ENCODE measurements at places on chromosomes 12 and 14.

- DNase-seq, result no peak
Measured at GRCh38 chr12:57993030-57993429, 51.7 kb downstream of the ATP23 start.

GRCh38 chr12:123120452-123121166, 30.3 kb downstream of the PITPNM2 start:
- no peak for DNase-seq

GRCh38 chr12:128844031-128844635, 9.1 kb upstream of the GLT1D1 start:
- DNase-seq, result peak; percentile 81

- DNase-seq, result no peak
Measured at GRCh38 chr12:121376754-121377697, 22.9 kb upstream of the RNF34 start.

DNA sequence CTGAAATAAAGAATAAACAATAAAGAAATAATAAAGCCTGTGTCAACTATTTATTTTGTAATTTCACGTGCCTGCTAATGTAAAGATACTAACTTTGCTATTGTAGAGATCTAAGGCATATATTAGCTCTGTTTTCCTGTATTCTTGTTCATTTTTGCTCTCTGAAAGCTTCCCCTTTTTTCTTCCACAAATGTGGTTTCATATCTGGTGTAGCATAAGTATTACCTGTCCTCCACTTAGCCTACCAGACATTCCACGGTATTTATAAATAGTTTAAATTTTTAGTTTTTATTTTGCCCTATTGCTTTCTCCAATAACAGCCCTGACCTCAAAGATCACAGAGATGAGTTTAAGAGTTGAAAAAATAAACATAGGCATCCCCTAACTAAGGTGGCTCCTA, 92.6 kb upstream of the ATP2B1 start:
- no peak for DNase-seq

DNA sequence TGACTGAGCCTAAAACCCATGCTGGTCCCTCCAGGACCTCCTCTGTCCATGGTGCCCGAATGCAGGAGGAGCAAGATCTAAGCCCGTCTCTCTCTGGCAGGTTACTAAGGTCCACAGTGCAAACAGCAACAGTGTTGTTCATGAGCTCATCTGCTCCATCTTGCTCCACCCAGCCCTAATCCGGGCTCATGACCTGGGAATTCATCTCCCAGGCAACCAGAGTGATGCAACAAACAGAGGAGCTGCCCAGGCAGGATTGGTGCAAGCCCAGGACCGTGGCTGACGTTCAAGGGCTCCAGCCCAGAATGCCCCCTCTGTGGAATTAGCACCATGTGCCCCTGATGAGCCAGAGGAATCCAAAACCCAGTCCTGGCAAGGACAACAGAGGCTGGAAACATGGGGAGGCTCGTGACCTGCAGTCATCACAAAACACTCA, 29.9 kb downstream of the HSPB8 start:
- no peak for DNase-seq

GRCh38 chr14:92877757-92878431, 45.1 kb upstream of the CHGA start:
- no peak for DNase-seq

DNA sequence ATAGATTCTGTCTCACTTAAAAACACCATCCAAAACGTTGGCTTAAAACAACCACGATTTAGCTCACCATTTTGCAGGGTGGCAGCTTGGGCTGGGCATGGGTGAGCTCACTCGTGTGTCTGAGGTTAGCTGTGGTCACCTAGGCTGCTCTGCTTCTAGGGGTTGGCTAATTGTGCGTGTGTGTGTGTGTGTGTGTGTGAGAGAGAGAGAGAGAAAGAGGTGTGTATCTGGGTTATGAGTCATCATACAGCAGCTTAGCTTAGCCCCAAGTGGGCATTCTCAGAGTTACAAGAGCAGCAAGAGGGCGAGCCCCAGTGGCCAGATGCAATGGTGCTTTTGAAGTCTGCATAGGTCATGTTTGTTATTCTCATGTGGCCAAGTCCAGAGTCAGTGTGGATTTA, 6.0 kb downstream of the FBXW8 start:
- peak; percentile 7 for DNase-seq

- no peak for DNase-seq
Measured at GRCh38 chr14:84465880-84466279, 1064.1 kb upstream of the FLRT2 start.

DNA sequence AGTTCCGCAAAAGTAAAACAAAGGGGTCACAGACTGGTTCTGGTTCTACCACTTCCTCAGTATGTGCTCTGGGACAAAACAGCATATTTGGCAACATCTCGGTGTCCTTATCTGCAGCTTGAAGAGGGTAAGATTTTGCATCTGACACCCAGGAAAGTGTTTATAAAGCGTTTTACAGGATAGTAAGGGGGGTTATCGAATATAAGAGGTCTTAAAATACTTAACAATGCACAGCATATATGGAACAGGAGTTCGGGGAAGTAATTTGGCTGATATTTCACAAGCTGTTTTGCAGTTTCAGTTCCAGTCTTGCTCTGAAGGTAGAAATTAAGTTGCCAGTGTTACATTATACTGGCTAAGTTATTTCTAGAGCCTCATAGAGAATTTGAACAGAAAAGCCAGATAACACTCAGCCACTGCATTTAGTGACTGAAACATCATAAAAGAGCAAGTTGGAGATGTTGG, 904 bp upstream of the MAP4K5 start:
- peak; percentile 66 for DNase-seq

- DNase-seq, result no peak
Measured at GRCh38 chr12:65611396-65611795, 212.9 kb upstream of the HMGA2 start.

DNA sequence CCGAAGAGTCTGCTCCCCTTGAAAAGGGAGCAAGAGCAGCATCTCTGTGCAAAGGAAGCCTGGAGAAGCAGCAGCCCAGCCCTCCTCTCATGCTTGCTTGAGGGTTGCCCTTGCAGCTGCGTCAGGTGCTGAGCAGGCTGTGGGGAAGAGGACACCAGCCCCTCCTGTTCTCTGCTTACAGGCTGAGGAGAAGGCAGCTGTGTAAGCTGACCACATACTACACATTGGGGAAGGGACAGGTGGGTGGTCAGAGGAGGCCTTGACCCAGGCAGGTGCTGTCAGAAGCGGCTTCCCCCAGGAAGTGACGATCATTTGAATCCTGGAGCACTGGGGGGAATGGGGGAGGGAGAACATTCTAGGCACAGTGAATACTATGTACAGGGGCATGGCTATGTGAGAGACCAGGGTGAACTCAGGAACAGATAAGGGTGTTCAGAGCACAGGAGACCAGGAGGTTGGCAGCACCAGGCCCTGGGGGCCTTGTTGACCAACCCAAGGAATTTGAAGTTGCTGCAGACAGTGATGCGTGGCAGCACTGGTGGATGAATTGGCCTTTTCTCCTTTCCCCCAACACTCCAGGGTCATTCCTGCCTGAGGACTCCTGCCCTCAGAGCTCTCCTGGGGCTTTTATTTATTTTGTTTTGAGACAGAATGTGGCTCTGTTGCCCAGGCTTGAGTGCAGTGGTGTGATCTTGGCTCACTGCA, 2.7 kb upstream of the KLC1 start:
- DNase-seq, result no peak

DNA sequence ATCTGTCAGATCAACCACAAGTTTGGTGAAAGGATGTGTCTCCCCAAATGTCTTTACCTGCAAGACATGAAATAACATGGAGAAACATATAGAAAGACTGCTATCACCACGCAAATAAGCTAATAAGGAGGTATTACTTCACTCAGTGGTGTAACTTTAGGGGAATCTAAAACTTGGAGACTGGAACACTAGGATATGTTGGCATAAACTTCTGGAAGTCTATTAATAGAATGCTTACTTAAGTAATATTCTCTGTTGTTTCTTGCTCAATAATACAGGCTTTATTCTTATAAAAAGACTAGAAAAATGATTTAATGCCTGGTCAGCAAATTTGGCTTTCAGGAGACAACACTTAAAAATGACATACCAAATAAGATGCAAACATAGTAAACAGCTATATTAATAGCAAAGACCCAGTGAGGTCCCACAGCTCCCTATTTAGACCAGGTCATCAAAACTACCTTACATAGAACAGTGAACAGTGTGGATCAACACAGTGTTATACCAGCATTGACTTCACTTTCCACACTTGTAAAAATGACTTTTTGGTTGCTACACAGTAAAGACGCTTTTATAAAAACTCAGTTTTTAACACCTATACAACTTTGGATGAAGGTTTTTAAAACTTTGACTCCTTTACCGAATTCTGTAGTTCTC, 18.9 kb upstream of the HAL start:
- no peak for DNase-seq

- DNase-seq, result peak; percentile 28
Measured at GRCh38 chr12:7959701-7960121, 23.7 kb upstream of the SLC2A3 start.

- DNase-seq, result no peak
Measured at GRCh38 chr14:92898566-92899131, 24.3 kb upstream of the CHGA start.

DNA sequence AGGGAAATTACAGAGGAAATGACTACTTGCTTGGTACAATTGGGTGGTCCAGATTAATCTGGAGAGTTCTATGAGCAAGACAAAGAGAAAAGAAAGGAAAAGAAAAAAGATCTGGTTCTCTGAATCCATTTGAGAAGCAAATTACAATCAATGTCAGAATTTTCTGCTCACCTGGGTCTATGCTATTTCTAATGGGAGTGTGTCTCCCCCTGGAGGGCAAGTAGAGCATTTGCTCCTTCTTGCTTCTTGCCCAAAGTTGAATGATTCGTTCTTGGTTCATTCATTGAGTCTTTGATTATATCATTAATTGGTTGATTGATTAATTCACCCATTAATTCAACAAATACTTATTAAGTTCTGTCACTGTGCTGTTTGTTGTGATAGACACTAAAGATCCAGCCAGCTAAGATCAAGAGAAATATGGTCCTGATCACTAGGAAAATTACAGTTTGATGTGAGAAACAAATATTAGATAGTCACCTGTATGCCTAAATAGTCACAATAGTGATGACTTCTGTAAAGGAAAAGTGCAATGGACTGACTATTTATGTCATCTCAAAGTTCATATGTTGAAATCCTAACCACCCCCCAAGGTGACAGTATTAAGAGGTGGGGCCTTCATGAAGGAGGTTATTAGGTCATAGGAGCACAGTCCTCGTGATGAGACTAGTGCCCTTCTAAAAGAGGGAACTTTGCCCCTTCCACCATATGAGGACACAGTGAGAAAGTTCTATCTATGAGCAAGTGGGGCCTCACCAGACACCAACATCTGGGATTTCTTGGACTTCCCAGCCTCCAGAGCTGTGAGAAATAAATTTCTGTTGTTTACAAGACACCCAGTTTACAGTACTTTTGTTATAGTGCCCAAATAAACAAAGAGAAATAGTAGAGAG, 8.0 kb upstream of the ASB8 start:
- DNase-seq, result peak; percentile 57

- DNase-seq, result no peak
Measured at GRCh38 chr14:26730929-26731618, 133.2 kb upstream of the NOVA1 start.

- DNase-seq, result no peak
Measured at GRCh38 chr12:121797937-121798786, 4.7 kb upstream of the RHOF start.

DNA sequence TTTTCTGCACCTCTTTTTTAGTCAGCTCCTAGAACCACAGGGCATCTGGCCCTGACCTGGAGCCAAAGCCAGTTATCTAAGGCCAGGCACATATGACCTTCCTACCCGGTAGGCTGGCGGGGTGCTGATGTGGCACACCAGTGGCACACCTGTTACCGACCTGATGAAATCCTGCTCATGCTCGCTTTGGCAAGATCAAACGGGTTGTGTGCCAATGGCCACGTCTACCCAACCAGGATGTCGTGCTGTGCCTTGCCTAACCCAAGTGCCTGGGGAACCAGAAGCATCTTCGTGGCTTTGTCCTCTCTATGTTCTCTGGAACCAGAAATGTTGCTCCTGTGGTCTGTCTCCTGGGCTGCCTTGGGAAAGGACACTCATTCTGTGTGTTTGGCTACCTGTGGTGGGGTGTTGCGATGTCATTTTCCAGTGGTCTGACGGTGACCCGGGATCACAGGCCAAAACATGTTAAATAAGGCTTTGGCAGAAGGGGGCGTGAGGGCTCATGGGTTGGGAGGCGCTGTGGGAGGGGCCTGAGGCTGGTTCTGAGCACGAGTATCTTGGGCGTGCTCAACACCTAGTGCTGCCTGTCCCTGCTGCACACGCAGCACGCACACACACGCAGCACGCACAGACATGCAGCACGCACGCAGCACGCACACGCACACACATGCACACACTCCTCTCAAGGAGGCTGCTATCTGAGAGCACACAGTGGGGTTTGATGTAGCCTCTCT, 27.9 kb downstream of the CCNK start:
- DNase-seq, result no peak

- DNase-seq, result no peak
Measured at GRCh38 chr14:36014236-36014635, 162.3 kb downstream of the PTCSC3 start.

DNA sequence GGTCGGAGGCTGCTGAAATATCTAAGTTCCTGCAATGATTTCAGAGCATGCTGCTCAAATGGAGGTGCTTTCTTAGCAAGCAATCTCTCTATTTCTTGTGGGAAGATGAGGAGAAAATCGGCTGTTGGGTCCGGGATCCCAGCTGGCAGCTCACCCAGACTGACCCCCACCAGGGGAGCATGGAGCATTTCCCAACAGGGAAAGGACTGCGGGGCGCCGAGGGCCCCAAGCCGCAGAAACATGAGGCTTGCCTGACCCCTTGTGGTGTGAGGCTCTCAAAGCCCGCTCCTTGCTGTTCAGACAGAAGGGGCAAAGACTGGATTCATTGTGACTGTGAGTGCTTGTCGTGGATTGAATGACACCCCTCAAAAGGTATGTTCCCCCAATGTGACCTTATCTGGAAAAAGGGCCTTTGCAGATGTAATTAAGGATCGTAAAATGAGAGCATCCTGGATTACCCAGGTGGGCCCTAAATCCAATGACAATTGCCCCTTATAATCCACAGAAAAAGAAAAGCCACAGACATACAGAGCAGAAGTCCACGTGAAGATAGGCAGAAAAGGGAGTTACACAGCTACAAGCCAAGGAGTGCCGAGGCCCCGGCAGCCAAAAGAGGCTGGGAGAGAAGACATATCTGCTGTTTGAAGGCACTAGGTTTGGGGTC, 116.3 kb upstream of the VASH1 start:
- DNase-seq, result peak; percentile 48

GRCh38 chr12:117897372-117898161, 71.2 kb downstream of the KSR2 start:
- DNase-seq, result no peak

DNA sequence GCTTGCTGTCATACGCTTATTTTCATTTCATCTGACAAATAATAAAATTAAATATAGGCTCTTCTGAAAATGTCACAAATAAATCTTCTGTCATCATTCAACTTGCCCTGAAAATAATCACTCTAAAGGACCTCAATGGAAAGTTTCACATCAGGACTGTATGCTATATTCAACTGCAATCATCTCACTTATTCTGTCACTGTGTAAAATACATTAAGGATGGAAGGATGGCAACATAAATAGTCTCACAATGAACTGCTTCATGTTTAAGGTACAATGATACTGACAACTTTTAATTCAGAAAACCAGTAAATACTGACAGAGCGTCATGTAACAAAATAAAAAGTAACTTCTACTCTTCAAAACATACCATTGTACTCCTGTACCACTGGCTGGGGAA, 82.1 kb downstream of the CEP83 start:
- no peak for DNase-seq

GRCh38 chr14:23694949-23695663, 58.9 kb downstream of the DHRS2 start:
- DNase-seq, result peak; percentile 53
